ENCODE measurements at places on chromosomes 7 and 10. TPM values are rescaled to one million over a fixed set of nuclear protein-coding genes. Genes with fewer than 3 reads are reported as not detected.
A peak's percentile ranks its signal among the peaks of the same experiment; 100 is the strongest.

- no peak for DNase-seq
These were observed 568.2 kb upstream of the MGMT start for GRCh38 chr10:128898916-128899195.

- no peak for DNase-seq
These were observed 16.5 kb upstream of the KCND2 start for GRCh38 chr7:120256344-120257070.

DNA sequence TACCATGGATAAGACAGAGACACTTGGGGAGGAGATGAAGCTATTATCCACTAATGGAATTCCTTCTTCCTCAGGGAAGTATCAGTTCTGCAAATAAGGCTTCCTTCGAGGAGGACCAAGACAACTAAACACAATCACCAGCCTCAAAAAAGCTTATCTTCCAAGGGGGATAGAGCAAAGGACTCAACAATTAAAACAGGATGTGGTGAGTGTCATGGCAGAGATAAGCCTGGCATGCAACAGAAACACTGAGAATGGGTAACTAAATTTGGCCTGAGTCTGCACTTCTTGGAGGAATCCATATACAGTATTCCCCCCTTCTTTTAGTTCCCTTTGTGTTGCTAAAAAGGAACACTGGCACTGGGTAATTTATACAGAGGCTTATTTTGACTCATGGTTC is 1285.2 kb downstream of the GATA3 start:
- no peak for DNase-seq

DNA sequence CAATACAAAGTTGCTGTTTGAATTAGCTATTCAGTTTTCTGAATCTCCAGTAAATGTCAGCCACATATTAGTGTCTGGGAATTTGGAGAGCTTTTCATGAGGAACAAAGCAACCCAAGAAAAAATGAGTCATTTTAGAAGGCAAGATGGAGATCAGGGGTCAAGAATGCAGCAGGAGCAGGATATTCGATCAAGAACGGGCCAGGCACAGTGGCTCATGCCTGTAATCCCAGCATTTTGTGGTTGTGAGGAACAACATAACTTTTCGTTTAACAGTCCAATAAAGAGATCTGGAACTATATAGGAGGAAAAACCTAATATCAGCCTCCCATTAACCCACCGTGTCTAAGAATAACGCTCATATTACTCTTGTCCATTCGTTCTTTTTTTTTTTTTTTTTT is 600.5 kb downstream of the MAGI2 start:
- no peak for DNase-seq

GRCh38 chr7:43392638-43393330 is 190.1 kb upstream of the STK17A start:
- DNase-seq: no peak

- no peak for DNase-seq
These were observed 126.3 kb downstream of the DGKB start for GRCh38 chr7:14776266-14776665.

DNA sequence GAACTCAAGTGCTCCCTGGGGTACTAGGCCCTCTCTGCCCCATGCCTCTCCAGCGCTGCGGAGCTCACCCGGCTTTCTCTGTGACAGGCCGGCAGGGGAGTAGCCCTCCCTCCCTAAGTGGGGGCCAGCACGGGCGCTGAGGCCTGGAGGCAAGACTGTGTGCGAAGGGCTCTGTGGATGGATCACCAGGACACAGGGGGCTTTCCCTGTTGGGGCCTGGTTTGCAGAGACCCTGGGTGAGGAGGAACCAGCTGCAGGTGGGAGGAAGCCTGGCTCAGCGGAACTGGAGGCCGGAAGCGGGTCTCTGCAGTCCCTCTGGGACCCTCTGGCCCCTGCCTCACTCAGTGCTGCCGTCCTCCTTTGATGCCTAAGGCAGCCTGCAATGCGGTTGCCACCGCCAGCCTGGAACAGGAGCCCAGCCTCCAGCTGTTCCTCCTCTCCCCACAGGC is 106.0 kb downstream of the CYTH3 start:
- no peak for DNase-seq

GRCh38 chr7:73860859-73861258 is at the start of gene TMEM270:
TMEM270 (plus strand) TSS chr7:73861159; CDS start chr7:73861195, 36 bp downstream.
- no peak for DNase-seq

GRCh38 chr7:25012254-25012653 is 32.3 kb upstream of the OSBPL3 start:
- no peak for DNase-seq

DNA sequence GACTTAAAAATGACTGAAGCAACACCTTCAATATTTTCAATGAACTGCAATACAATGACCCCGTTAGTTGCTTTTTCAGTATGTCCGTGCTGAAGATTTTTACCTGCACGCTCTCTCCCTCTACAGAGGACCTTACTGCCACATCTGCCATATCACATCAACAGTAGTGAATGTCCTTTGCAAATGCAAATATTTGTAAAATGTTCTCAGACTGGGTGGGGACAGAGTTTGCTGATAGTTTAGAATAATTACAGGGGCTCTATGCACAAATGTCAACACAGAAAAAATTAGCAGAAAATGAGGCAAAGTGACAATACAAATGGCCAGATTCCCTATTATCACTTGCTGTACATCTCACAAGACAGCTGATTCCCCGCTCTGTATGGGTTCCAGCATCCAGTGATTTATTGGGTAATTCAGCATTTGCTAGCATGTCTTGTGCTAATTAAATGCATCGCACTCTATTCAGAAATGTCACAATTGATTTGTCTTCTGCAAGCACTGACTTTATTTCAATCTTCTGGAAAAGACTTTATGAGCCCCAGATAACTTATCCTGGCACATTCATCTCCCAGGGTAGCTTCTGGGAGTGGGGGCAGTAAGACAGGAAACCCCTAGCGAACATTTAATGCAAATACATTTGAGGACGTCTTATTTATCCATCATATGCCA is 69.1 kb upstream of the PTER start:
- no peak for DNase-seq

- DNase-seq: no peak
These were observed 57.7 kb downstream of the MYPN start for GRCh38 chr10:68166871-68167585.

DNA sequence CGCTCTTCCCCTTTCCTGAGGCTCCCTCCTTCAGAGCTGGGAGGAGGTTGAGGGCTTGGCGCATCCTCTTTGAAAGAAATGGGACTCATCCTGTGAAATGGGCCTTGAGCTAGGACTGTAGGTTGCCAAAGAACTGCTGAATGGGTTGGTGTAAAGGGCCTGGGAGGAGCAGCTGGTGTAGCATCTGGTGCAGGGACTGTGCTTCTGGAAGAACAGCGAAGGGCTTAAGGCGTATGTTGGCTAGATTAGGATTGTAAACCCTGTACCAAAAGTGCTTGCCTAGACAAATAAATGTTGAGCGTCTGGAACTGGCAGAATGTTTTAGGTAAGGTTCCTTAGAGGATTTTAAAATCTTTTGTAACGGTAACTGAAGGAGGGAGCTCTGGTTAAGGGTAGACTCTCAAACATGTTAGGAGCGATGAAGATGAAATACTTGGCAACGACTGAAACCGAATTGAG is 563 bp downstream of the STAM start:
- peak; percentile 3 for DNase-seq

DNA sequence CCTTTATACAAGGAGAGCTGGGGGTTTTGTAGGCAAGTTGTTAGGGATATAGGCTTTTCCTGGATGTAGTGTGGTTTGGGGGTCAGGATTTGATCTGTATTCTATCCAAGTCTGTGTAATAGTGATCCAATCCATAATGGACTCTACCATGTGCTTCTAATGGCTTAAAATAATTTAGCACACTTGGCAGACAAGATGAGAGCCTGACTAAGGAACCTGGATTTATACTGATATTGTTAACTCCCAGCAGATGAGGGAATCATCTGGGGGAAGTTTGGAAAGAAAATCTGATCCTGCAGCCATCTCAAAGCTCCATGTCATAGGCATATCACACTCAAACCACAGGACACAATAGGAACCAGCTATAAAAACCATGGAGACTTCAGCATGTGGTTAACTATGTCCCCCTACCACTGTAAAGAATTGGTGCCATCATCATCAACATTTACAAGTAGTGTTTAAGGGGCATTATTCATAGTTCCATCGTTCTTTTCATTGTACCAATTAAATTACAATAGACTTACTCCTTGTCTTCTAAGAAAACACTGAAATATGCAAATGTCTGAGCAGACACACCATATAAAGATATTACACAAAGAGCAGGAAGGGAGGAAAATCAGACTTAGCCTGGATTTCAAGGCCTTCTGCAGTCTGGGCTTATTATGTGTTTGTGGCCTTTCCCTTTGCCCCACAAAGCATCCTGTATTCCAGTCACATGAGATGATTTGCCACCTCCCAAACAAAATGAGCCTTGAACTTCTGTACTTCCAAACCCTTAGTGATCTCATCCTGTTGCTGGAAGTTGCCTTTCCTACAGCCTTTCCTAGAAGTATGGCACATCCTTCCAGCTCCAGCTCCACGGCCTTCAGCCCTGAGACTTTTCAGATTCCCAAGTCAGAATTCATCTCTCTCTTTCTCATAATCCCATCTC is 22.5 kb upstream of the HPS1 start:
- no peak for DNase-seq

- DNase-seq: no peak
These were observed 519 bp downstream of the ITGB8 start for GRCh38 chr7:20330928-20331909.

DNA sequence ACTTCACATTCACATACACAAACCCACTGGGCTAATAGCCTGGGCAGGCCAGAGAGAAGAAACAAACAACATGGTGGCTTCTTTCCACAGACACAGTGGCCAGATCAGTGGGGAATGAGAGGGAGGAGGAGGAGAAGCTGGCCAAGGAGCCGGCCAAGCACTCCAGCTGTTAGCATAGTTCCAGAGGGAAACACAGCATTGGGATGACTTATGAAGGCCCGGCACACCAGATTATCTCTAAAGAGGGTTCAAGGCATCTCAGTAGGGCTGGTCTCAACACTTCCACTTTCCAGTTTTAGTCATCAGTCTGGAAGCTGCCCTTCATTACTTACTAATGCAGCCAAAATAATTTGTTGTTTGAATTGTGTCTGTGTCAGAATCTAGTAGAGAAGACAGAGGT is 42.1 kb upstream of the GPR26 start:
- no peak for DNase-seq

- DNase-seq: no peak
These were observed 1.1 kb downstream of the ASL start for GRCh38 chr7:66076462-66077329.

GRCh38 chr7:143384148-143384547 is 3.0 kb downstream of the ZYX start:
- DNase-seq: no peak

- DNase-seq: no peak
These were observed at the start of gene EPHB4 for GRCh38 chr7:100827330-100828226. EPHB4 (minus strand) TSS chr7:100827523; CDS start chr7:100827030, 493 bp downstream.

GRCh38 chr10:103062854-103063590 is 130.1 kb downstream of the NT5C2 start:
- no peak for DNase-seq

DNA sequence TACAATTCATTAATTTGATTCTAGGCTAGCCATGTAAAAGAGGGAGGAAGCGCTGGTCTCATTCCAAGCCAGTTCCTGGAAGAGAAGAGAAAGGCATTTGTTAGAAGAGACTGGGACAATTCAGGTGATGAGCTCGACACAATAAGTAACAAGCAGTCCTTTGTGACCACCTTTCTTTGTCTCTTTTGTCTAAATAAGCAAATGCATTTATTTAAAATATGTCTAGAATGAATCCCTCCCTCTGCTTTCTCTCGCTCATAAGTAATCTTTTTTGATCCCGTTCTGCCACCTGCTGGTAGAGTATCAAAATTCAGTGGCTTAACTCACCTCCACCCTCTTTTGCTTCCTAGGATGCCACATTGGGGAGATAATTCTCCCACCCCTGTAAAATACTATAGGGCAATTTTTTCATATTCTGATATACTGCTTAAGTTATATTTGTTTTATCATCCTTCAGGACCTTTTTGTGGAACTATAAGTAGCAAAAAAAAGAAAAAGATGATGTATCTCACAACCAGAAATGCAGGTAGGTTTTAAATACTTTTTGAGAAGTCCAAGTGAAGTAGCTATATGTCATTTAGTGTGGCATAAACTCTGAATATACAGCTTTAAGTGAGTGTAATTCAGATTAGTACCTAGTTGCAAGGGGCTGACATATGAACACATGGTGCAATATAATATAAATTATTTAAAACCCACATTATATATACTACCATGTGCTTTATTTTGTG is 91.5 kb downstream of the GSDME start:
- peak; percentile 27 for DNase-seq

- DNase-seq: no peak
These were observed 15.9 kb downstream of the MKI67 start for GRCh38 chr10:128110339-128110738.

- no peak for DNase-seq
These were observed 119.1 kb downstream of the TSPAN12 start for GRCh38 chr7:120738816-120739215.

DNA sequence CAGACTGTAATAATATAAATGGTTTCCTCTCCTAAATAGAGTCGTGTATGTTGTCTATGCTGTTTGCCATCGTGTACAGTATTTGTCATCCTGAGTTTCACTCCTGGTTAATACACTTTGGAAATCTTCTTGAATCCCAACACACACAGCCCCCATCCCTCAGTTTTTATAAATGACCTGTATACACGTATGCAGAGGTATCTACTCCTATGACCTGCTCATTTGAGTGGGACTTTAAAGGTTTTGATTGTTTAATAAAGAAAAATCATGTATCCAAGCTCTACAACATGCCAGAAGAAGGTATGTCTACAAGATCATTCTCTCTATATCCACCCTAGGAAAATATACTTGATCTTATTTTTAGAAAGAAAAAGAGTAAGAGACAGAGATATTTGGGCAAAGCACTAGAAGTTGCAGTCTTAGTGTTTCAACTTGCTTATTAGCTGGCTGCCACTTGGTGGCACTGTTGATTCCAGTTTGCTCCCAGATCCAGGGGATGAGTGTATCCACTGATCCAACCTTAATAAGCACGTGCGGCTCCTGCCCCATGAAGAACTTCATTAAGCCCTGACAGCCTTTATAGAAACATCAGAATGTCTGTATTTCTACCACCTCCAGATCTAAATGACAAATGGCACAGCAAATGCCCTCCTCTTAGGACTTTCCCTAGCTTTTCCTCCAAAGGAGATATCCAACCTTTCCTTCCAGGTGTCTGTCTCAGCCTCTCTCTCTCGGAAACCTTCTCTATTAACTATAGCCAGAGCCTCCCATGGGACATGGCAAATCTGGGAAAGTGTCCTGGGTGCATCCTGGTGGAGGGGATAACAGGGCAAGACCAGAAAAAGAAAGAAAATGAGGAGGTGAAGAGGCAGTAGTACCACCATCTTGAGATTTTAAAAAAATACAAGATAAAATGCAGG is 181.6 kb upstream of the NEBL start:
- peak; percentile 57 for DNase-seq

The SLC26A3 gene
- 0.38 TPM for polyA plus RNA-seq

The LRIT1 gene
- not detected for polyA plus RNA-seq

The NPY4R gene
- not detected for polyA plus RNA-seq

The NUDCD3 gene
- 88.7 TPM for polyA plus RNA-seq

The CYTH3 gene
- 33.0 TPM for polyA plus RNA-seq

The INSIG1 gene
- 31.1 TPM for polyA plus RNA-seq

The LIPJ gene
- polyA plus RNA-seq: 0.53 TPM

The RHOBTB1 gene
- polyA plus RNA-seq: 87.4 TPM

The TMEM184A gene
- 3.6 TPM for polyA plus RNA-seq

The HOXA6 gene
- 24.4 TPM for polyA plus RNA-seq
